Breast epithelium (tissue), 4 donors: ENCODE measurements at places on chromosomes 1 and 21. TPM values are rescaled to one million over a fixed set of nuclear protein-coding genes. Genes with fewer than 3 reads are reported as not detected.

Gene CD244
- 0.66 TPM for total RNA-seq

Gene RAB42
- total RNA-seq = 6.9 TPM

Gene SLC9C2
- not detected for total RNA-seq

DNA sequence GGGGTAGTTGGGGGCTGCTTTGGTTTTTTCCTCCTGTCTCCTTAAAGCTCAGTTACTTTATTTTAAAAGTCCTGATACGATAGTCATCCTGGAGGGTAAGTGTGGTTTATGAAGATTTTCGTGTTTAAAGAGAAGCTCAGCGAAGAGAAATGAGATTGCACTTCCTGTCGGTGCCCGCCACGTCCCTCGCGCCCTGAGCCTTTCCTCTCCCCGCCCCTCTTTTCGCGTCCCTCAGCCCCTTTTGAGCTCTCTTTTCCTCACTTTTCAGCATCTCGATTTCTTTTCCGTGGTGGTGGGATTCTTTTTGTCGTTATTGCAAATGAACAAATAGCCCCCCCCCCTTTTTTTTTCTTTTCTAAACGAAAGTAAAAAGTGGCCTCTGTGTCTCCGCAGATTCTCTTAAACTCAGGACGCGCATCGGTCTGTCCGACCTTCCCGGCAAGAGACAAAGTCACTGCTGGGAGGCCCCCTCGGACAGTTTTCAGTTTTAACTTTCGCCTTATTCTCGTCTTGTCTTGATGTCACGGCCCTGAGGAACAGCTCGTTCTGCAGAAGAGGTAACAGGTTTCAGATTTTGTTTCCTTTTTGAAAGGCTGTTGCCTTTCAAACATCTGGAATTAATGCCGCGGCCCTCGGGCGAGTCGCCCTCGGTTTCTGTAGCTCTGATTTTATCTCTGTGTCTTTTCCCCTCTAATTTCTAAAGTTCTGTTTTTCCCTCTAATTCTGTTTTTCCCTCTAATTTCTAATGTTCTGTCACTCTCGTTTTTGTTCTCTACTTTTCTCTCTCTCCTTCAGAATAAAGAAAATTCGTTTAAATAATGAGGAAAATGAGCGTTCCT is 1.0 kb upstream of the DMRTA2 start:
- H3K4me3 ChIP-seq = peak overlapping the region; percentile 36
- DNase-seq = no peak
- no peak overlapping the region for H3K27ac ChIP-seq
- H3K27me3 ChIP-seq = peaks cover 100% of the 10 kb centered on the region
- H3K4me1 ChIP-seq = peaks cover 6% of the 10 kb centered on the region

- H3K36me3 ChIP-seq = no peaks in the 10 kb centered on the region
- H3K27ac ChIP-seq = no peak overlapping the region
- no peaks in the 10 kb centered on the region for H3K4me1 ChIP-seq
- no peak overlapping the region for H3K4me3 ChIP-seq
- no peaks in the 10 kb centered on the region for H3K27me3 ChIP-seq
- no peak for DNase-seq
These were observed 109.8 kb upstream of the IVNS1ABP start for GRCh38 chr1:185426848-185427247.

DNA sequence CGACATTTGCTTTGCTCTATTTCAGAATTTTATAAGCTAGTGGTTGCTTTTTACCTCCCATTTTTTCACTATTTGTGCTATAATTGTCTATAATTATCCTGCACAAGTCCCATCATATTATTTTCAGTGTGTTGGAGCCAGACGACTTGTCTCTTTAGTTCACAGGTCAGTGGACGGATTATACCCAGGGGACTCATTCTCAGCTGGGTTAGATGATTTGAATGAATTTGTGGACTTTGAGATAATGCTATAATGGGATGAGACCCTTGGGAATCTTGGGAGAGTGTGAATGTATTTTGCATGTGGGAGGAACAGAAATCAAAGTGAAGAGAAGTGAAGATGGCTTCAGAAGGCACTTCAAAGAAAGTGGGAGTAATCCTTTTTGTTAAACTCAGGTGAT is 31.5 kb upstream of the KCNK1 start:
- DNase-seq = no peak
- no peak overlapping the region for H3K4me3 ChIP-seq
- H3K27ac ChIP-seq = no peak overlapping the region
- no peaks in the 10 kb centered on the region for H3K27me3 ChIP-seq
- no peaks in the 10 kb centered on the region for H3K36me3 ChIP-seq

DNA sequence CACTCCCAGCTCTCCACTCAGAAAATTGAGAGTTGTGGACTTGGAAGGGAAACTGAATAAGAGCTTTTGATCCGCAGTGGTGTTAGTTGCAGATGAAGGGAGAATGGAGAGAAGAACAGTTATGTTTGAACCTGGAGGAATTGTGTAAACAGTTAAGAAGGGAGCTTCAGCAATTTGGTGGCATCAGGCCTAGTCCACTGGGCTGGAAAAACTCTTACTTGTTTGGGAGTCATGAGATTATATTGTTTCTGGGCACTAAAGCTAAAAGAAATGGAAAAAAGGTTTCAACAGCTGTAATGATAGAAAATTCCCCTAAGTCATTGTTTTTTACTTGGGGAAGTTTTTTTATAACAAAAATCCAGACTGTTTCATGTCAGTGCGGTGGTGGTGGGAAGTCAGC is 256.1 kb upstream of the C1orf87 start:
- H3K4me1 ChIP-seq = no peaks in the 10 kb centered on the region
- no peak overlapping the region for H3K27ac ChIP-seq
- no peaks in the 10 kb centered on the region for H3K36me3 ChIP-seq

DNA sequence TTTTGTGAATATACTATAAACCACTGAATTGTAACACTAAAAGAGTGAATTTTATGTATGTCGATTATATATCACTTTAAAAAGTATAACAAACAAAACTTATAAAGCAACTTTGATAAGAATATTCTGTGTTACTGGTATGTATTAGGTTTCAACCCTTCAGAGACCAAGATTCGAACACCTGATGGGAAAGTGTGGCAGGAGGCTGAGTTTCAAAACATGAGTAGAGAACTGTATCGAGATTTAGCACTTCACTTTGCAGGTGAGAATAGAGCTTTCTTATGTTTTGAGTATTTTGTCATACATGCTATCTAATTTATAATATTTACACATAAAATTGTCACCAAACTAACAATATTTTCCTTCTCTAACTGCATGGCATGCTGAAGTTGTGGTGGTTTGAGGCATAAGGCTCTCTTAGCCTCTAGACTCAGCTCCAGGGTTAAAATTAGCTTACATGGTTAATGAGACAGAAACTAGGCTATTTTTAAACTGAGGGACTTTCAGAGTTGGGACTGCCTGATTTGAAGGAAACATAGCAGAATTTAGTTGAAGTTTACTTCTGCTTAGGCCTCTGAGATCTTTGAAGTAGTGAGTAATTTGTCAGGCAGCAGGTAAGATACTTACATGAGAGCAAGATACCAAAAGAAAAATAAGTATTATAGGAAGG is 48.6 kb downstream of the CEP350 start:
- DNase-seq = no peak

DNA sequence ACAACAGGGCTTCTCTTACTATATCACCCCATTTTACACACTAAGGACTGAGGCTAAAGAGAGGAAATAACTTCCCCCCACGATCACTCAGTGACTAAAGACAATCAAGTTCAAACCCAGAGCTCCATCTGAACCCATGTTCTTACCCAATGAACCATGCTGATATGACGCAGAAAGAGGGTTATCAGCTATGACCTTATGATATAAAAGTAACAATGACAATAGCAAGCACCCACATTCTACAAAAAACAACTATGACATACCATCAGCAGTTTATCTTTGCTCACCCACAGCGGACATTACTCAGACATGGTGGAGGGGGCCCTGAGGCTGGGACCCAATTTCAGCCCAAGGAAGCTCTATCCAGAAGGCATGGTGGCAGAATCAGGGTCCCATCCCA is 75.7 kb downstream of the PTPN14 start:
- DNase-seq = no peak
- peak overlapping the region; percentile 82 for H3K27ac ChIP-seq
- no peaks in the 10 kb centered on the region for H3K36me3 ChIP-seq
- H3K27me3 ChIP-seq = no peaks in the 10 kb centered on the region

GRCh38 chr1:41728403-41729202 is 190.1 kb downstream of the HIVEP3 start:
- H3K27me3 ChIP-seq = no peaks in the 10 kb centered on the region
- H3K4me1 ChIP-seq = no peaks in the 10 kb centered on the region
- no peak overlapping the region for H3K27ac ChIP-seq
- no peak overlapping the region for H3K4me3 ChIP-seq
- H3K36me3 ChIP-seq = no peaks in the 10 kb centered on the region

DNA sequence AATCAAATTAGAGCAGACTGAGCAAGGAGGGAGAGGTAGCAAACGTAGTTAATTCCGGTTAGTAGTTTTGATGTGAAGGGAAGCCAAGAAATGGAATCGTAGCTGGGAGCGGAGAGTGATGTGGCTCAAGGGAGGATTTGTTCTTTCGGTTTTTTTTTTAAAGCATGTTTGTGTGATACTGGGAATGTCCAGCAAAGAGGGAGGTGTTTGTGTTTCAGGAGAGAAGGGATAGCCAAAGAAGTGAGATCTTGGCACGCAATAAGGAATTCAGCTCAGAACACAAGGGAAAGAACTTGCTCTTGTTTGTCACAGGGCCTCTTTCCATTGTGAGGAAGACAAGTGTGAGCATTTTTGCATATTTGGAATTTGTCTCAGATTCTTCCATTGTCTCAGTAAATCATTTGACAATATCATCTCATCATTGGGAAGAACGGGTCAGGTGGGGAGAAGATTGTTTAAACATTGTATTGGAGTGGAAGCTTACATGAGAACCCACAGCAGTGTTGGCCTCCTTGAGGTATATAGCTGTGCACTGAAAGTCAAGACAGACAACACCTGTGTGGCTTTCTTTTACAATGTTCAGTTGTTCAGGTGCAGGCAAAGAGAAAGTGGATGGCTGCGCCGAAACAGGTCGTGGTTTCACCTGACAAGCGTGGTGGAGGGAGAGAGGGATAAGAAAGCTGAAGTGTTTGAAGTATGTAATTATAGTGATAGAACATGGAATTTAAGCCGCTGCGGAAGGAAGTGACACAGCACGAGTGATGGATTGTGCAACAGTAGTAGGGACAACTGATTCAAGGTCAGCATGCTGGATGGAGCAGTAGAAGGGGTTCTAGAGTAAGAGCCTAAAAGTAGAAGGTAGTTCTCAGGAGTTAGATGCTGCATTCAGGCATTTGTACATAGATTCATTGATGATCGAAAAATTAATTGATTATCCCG is 25.4 kb downstream of the FMN2 start:
- H3K27ac ChIP-seq = no peak overlapping the region
- H3K27me3 ChIP-seq = no peaks in the 10 kb centered on the region
- no peak for DNase-seq
- no peak overlapping the region for H3K4me3 ChIP-seq
- no peaks in the 10 kb centered on the region for H3K4me1 ChIP-seq
- no peaks in the 10 kb centered on the region for H3K36me3 ChIP-seq

GRCh38 chr1:23661887-23662286 is 29.7 kb upstream of the RPL11 start:
- DNase-seq = no peak
- no peaks in the 10 kb centered on the region for H3K36me3 ChIP-seq
- no peak overlapping the region for H3K27ac ChIP-seq
- no peaks in the 10 kb centered on the region for H3K4me1 ChIP-seq
- H3K27me3 ChIP-seq = no peaks in the 10 kb centered on the region

DNA sequence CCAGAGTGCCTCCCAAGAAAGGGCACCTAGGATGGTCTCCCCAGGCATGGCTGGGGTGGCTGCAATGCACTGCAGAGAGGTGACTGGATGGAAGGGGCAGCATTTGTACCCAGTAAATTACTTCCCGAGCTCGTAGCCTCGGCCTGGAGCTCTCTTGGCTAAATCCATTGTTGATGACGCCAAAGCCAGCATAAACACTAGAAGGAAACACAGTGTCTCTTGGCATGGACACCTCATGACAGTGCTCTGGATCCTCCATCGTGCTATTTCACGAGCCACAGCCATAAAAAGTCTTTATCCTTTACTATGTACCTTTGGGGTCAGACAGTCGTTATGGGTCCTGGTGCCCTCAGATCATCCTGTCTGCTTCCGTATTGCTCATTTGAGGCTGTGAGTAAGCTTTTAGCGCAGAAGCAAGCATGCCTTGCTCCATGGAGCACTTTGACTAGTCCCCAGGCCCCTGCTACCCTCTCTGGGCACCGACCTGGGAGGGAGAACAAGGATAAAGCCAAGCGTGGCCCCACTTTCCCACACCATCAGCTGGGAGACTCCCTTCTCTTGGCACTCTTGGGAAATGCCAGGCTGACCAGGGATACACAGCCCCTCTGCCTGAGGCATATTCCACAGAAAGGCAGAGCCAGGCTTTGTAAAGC is 10.3 kb upstream of the PRELP start:
- no peaks in the 10 kb centered on the region for H3K27me3 ChIP-seq
- H3K4me3 ChIP-seq = no peak overlapping the region
- peak overlapping the region; percentile 89 for H3K27ac ChIP-seq
- H3K36me3 ChIP-seq = no peaks in the 10 kb centered on the region
- DNase-seq = peak; percentile 72

- no peaks in the 10 kb centered on the region for H3K36me3 ChIP-seq
- H3K27ac ChIP-seq = no peak overlapping the region
- no peaks in the 10 kb centered on the region for H3K27me3 ChIP-seq
These were observed 27.5 kb downstream of the TMEM51 start for GRCh38 chr1:15180945-15181523.

DNA sequence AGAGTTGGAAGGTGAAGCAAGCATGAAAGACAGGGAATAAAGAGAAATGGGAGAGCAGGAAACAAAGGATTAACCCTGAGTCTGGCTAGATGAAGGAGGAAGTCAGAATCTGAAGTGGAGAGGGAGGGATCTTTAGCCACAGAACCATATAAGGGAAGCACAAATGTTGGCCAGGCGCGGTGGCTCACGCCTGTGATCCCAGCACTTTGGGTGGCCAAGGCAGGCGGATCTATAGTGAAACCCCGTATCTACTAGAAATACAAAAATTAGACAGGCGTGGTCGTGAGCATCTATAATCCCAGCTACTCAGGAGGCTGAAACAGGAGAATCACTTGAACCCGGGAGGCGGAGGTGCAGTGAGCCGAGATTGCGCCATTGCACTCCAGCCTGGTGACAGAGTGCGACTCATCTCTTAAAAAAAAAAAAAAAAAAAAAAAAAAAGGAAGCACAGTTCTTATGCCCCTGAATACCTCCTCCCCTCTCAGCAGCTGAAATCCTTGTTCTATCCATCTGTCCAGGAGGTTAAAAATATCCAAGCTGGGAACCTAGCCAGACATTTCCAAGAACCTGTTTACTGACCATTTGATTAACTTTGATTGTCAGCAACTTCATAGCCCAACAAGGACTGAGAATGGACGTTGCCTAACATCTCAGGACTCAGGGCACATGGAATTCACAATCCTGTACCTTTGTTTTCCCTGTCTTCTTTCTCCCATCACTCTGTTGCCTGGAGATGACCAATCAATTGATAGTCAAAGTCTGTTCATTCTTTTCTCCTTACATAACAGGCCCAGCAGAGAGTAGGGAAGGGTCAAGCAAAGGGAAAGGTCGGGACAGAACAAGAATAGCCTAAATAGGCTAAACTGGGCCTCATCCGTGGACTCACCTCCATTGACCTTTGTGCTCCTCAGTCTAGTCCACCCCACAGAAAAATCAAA is 10.6 kb downstream of the TXNIP start:
- H3K27me3 ChIP-seq = no peaks in the 10 kb centered on the region
- H3K4me3 ChIP-seq = peak overlapping the region; percentile 62
- no peak for DNase-seq
- H3K4me1 ChIP-seq = peaks cover 15% of the 10 kb centered on the region
- H3K27ac ChIP-seq = peak overlapping the region; percentile 97
